GM03348 (cell line): ENCODE measurements at places on chromosomes 1 and 21.

GRCh38 chr1:58003059-58003458 is 543.5 kb downstream of the OMA1 start:
- DNase-seq = no peak

DNA sequence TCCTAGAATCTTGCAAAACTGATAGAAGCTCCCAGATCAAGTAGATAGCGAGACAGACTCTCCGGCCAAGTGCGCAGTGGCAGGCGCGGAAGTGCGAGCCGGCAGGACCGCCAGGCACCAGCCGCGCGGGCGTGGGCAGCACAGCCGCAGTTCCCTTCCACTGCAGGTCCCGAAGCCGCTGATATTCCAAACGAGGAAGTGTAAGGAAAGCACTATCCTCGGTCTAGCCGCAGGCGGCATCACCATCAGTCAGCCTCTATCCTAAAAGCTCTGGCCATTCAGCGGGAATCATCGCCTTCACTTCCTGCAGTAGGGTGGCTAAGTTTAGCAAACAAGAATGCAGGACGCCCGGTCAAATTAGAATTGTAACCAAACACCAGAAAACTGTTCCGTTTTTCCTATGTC is 710 bp downstream of the GLRX2 start:
- peak; percentile 67 for DNase-seq

- no peak for DNase-seq
Observed at GRCh38 chr1:60924964-60925798, 157.2 kb upstream of the NFIA start.

DNA sequence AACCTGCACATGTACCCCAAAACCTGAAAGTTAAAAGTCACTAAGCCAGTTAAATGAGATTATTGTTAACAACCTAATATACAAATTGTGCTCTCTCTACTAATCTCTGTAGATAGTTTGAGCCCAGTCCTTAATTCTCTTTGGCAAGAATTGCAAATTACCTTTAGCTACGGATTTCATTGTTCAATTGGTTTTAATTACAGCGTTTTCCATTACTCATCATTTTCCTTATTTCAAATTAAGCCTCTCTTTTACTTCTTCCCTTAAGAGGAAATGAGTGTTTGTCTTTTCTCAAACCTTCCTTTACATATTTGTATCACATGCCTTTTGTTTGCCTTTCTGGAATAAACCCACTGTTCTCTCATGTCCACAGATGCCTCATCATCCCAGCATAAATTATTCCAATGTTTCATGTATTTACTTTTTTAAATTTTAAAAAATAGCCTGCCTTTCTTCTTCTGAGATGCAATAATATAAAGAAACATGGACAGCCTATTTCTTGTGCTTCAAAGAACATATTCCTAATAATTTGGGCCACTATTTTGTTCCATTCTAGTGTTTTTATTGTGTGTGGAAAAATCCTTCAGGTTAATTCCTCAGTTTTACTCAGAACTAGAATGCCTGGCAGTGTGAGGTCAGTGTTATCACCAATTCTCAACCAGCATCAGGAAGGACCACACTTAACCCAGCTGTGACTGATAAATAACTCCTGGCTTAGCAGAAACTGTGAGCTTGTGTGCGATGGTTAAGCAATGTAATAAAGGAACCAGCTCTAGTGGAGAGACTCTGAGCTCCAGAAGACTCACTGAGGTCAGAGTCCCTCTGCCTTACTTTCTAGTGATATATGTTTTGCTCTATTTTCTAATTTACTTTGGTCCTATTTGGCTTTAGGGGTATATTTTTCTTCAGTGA is 600.5 kb downstream of the LTN1 start:
- no peak for DNase-seq

DNA sequence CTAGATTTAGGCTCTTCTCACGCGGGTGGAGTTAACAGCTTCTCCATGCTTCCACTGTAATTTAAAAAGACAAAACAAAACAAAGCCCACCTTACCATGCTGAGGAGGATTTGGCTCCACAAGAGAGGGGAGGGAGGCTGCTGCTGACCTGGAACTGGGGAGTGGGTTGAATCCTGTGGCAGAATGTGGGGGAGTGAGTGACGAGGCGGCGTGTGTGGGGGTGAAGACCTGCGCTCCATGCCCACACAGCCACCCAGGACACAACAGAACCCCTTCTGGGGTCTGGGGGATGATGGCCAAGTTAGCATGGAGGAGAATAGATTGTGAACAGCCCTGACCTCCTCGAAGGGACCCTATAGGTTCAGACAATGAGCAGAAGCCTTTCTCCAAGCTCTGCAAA is 44.0 kb upstream of the LRRN2 start:
- DNase-seq = no peak

DNA sequence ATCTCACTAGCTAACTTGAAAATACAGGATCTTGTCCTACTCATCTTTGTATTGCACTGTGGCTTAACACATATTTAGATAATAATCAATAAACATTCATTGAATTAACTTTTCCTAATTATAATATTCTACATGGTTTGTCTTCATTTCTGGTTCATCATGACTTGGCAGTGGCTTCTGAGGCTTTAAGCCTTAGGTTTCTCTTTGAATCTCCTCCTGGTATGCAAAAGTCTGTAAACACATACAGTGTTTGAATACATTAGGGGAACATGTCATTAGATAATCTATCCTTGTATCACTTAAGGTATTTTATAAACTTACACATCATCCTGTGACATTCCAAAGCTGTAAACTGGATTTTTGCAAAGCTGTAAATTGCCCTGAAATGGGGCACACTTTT is 20.6 kb downstream of the CTSK start:
- no peak for DNase-seq

DNA sequence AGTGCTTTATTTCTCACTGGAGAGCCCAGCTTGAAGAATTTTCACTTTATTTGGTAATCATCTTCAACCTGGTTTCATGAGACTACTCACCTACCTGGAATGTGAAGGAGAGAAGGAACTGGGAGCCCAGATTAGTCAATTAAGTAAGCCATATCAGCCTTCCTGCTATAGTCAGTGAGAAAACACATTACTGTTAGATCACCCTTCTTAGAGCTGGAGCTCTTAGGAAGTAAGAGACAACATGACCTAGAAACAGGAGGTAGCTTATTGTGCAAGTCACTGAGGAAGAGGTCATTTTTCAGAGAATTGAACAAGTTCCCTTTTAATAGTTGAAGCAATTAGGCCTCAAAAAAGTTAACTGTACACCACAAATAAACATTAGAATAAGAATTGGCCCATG is 49.2 kb upstream of the TEKT2 start:
- peak; percentile 29 for DNase-seq

DNA sequence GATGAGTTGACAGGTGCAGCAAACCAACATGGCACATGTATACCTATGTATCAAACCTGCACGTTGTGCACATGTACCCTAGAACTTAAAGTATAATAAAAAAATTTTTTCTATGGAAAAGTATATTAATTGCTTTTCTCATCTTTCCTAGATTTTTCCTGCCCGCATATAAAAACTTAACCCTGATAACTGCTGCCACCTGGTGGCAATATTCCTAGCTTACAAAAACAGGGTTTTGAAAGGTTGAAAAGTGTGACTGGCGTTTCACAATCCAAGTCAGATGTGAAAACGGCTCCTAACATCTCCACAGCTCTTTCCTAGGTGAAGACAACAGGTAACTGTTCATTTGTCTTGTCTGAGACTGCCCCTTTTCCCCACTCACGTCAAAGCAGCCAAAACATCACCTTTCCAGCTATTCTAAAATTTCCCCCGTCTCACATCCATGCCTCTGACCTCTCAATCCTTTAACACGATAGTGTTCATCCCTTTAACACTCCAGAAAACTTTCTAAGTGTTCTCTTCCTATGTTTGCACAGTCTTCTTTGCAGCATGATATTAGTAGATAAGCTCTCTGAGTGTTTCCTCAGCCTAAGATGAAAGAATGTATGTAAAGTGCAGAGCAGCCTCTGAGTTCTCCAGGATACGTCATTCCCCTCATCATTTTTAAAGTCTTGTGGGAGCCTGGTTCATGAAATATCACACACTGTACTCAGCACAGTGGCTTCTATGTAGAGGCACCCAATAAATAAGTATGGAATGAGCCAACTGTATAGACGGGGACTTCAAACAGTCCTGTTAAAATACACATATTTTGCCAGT is 27.5 kb downstream of the OVGP1 start:
- DNase-seq = peak; percentile 64

- no peak for DNase-seq
Observed at GRCh38 chr1:197618061-197618460, 157.2 kb downstream of the DENND1B start.

DNA sequence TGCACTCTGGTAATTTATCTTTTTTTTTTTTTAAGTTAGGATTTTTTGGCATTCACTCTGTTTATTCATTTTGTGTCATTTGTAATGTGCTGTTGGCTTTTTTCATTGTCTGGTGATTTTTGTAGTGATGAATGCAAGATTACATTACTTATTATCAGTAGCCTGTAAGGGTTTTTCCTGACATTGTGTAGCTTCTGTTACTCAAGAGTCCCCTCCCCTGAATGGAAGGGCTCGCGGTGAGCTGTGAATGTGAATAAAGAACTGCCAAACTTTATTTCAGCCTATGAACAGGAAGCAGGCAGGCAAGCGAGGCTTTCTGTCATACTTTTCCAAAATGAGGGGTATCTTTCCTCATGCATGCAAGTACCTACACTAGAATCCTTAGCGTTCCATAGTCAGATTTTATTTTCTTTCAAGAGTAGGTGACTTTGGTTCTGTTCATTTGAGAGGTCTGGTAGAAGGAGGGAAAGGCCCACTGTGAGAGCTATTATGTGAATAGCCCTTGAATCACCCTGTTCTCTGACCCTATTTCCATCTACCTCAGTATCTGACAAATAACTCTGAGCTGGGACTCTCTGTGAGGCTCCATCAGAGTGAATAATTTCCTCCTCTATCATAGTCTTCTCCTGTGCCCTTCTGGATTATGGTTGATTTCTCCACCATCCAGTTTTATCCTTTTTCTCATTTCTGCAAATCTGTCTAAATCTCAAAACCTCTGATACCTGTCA is 114.0 kb downstream of the CD247 start:
- no peak for DNase-seq
